Stimulated activated CD4-positive, alpha-beta T cell treated with anti-CD3 and anti-CD28 coated beads, Interleukin-12 subunit alpha, Interleukin-12 subunit beta, amount 100 ng/mL, for 24 hours (primary cell): ENCODE measurements at places on chromosomes 13 and 19.

DNA sequence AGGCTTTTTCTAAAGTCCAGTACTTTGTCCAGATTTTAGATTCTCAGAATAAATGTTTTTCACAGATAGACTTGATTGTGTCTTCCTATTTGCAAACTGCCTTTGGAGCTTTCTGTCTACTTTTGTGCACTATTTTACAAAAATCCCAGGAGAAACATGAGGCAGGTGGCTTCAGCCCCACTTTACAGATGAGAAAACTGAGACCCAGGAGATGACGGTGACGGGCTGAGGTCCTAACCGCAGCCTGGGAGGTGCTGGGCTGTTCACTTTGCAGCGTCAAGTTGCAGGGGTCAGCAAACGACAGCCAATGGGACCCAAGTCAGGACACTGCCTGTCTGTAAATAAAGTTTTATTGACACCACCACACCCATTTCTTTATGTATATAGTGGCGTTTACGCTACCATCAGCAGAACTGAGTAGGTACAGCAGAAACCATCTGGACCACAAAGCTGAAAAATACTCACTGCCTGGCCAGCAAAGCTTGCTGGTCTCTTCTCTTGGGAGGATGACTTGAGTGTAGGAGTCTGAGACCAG is 6.8 kb upstream of the KDM4B start:
- no peak for DNase-seq

DNA sequence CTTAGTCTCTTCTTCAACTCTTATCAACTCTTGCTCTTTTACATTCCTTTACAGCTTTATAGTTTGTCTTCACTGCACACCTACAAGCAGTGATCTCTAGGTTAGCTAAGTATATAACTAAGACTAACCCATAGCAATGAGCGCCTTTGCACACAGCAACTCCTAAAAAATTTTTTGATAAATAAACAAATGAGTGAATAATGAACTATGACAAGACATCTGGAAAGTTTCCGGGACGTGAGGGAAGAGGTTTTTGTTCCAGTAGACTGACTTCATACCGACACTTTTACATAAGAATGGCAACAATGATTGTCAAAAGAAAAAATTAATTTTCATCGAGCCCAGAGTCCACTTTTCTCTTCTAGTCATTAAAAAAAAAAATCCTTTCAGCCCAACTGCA is 98.3 kb downstream of the ELF1 start:
- no peak for DNase-seq

- DNase-seq, result no peak
Measured at GRCh38 chr13:44184740-44185139, 188.9 kb upstream of the SERP2 start.

DNA sequence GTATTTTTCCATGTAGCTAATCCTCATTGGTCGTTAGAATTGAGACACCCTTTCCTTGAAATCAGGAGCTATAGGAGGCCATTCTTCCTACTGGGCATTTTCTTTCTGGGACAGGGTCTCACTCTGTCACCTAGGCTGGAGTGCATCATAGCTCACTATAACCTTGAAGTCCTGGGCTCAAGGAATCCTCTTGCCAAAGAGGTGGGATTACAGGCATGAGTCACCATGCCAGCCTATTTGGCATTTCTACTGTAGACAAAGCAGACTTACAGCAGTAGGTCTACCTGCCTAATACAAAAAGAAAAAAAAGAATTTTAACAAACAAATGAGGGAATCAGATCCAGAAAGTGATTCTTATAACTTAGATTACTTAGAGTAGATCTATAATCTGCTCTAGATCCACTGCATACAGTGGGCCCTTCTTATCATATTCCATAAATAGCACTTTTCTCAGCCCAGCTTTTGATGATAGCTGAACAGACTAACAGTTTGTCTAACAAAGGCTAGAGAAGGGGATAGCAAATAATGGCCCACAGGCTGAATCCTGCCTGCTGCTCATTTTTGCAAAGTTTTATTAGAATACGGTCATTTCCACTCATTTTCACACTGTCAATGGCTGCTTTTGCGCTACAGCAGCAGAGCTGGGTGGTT is 36.7 kb upstream of the USPL1 start:
- DNase-seq, result no peak

GRCh38 chr13:30848332-30849027 is 57.6 kb upstream of the MEDAG start:
- DNase-seq, result no peak

DNA sequence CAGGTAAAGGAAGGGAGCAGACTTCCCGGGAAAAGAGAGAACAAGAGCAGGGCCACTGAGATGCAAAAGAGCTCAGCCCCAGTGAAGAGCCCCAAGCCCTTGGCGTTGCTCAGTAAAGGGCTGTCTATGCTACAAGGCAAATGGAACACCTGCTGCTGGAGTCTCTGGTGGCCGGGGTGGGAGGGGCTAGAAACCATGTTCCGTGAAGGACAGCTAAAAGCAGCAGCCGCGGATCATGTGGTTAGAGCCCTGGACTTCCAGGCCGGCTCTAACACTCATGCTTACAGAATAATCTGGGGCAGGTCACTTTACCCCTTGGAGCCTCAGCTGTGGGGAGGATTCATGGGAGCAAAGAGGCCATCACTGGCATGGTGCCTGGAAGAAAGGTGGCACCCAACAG is 17.8 kb downstream of the POU2F2 start:
- DNase-seq, result no peak
